Kidney (tissue), 22 donors: ENCODE measurements at places on chromosomes 7 and 10. TPM values are rescaled to one million over a fixed set of nuclear protein-coding genes. Genes with fewer than 3 reads are reported as not detected.

Gene AMZ1
- polyA plus RNA-seq: not detected

GRCh38 chr7:21013765-21014539, 227.3 kb upstream of the SP8 start:
- DNase-seq: no peak

GRCh38 chr7:141156407-141156806, 82.5 kb downstream of the TMEM178B start:
- DNase-seq: no peak

Gene BICC1
- polyA plus RNA-seq: 21.0 TPM

DNA sequence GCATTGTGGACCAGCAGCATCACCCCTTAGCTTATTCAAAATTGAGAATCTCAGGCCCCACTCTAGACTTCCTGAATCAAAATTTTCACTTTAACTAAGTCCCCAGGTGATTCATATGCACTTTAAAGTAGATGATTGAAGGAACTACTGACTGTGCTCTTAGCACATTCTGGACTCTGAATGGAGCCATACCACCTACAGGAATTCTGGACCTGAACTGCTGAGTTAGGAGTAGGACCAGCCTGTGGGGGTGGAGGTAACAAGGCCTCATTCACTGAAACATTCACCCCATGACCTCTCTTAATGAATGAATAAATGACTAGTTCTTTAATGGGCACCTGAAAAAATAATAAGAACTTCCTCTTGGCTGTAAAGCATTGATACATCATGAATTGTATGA, 7.3 kb downstream of the PDK4 start:
- no peak for DNase-seq

- DNase-seq: no peak
These were observed 118.8 kb downstream of the DIP2C start for GRCh38 chr10:570628-571163.

DNA sequence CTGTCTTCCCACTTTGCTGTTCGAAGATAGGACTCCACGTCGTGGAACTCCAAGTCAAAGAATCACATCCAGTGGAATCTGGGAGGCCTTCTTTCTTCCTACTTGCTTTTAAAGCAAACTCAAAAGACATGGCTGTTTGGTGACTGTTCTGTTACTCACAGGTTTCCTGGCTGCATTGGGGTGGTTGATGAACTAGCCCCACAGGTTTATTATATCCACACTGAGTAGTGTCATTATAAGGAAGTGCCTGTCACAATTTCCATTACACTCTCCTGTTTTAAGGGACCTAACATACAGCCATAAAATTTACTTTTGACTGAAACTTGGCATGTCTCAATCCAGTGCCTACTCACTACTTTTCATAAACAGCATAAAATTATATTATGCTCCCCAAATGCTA, 287.3 kb upstream of the SP4 start:
- DNase-seq: no peak

DNA sequence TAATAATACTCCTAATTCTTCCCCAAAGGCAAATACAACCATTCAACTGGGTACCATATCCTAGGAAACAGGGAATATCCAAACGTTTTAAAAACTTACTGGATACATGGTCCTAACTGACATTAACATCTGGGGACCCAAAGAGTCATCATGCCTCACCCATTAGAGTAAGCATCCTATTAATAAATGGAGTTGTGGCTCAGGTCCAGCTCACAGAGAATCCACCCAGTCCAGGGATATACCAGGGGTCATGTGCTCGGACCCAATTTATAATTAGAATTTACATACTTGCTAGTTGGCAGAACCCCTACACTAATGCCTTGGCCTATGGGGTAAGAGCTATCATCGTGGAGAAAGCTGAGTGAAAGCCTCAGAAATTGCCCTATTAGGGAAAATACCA, 670.0 kb downstream of the XPNPEP1 start:
- DNase-seq: no peak
